ENCODE measurements at places on chromosomes 5 and 9.

GRCh38 chr5:172958331-172959046, 735 bp upstream of the RPL26L1 start:
- no peak for DNase-seq

DNA sequence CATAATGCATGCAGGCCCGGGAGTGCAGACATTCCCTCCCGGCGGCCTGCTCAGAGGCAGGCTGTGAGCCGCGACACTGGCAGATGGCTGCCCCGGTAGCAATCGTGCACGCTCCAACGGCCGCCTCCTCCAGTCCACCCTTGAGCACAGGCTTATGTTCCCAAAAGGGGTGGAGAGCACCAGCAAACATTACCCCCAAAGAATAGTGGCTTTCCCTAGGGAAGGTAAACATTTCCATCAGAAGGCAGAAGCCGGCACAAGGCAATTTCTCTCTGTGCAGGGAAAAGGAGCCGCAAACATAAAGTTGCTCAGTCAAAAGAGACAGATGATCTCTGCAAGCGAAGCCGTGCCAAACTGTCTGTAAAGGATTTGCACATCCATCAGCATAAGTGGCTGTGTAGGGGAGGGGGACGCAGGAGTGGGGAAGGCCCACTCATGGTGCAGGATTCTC, 92.5 kb downstream of the SIL1 start:
- no peak for DNase-seq

DNA sequence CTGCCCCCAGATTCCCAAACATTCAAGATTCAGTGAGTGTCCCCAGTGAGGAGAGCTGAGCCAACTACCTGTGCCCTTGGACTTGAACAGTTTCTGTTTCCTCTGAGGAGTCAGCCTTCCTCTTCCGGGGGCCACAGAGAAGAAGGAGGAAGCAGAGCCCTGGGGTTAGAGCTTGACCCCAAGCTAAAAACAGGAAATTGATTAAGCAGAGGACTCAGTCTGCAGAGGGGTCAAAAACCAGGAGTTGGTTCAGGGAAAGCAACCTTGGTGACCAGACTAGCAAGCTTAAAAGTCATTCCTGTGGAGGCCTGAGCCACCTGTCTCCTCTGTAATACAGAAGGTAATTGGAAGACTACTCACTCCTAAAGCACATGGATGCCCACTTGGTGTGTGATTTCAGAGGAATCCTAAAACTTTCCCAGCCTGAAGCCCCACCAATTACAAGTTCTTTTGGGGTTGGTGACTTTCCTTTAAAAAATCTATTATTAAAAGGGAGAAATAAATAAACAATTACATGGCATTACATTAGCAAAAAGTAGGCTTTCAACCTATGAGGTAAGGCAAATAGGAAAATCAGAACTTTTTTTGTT, 64.2 kb upstream of the SELENOP start:
- no peak for DNase-seq

GRCh38 chr5:108711898-108712297, 35.8 kb upstream of the FER start:
- DNase-seq, result no peak

DNA sequence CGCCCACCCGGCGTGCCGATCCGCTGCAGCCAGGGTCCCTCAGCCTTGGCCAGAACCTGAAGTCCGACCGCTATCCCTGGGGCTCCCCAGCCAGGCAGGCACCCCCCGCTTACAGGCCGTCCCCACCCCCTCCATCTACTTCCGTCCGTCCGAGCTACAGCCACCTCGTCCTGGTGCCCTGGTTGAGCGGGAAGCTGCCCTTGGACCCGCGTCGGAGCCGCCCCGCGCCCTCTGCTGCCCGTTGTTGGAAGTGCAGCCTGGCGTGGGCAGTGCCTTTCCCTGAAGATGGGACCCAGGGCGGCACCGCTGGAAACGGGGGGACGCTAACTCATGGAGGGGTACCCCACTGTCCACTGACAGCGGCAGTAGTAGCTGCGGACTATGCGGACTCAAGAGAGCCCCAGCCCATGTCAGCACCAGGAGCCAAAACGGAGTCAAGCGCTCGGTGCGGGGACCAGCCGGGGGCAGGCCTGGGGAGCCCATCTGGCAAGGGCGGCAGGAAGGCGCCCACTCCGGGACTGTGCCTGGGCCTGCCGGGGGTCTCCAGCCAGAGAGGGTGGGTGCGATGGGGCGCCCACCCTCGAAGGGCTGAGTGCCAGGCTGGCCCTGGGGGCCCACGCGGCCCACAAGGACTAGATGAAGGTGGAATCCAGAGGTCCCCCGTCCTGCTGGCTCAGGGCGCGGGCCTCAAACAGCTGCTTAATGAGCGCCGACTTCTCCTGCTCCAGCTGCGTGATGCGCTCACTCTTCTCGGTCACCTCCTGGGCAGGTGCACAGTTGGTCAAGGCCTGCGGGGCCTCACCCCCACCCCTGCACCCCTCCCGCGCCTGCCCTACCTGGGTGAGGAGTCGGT, 6.1 kb downstream of the SAPCD2 start:
- peak; percentile 79 for DNase-seq

DNA sequence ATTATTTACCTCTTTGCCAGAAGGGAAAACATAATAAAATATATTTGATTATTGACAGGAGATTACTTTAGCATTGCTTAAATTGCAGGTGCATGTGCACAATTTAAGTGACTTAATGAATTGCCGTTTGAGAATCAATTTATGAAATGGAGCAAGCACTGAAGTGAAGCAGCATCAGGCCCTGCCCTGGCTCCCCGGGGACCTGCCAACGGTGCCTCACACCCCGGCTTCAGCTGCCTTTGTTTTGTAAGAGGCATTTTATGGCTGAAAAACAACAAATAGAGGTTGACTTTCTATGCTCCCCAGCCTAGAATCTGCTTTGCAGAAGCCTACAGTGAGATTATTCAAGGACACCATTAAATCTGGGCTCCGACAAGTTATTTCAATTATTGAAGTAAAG, 359.1 kb upstream of the IRX4 start:
- no peak for DNase-seq

DNA sequence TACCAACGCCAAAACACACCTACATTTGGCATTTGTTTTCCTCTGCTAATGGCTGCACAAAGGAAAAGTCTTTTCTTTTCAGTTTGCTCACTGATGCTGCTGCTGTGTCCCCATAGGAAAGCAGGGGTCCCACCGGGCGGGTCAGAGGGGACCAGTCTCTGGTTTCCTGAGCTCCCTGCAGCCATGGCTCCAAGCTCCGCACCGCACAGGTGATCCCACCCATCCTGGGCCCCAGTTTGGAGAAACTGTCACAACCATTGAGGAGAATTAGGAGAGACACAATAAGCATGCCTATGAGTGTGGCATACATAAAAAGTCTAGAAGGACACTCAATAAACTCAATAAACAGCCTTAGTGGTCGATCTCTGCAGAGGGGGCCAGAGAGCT, 19.9 kb downstream of the MED10 start:
- DNase-seq, result no peak

DNA sequence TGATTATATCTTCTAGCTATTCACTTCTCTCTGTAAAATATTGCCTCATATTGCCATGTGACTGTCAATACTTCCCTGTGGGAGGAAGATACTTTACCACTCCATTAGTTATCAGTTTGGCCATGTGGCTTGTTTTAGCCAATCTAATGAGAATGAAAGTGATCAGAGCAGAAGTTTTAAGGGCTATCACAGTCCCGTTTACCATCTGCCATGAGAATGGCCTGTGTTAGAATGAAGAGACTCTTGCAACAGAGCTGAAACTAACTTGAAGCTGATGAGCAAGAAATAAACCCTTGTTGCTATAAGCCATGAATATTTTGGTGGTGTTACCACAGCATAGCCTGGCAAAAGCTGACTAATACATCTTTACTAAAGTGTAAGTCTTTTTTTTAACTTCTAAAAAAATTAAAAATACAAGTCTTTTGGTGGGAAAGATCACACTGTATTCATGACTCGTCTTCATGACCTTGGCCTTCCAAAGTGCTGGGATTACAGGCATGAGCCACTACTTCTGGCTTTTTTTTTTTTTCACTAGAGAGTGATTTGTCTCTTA, 68.0 kb upstream of the CTNNA1 start:
- no peak for DNase-seq

DNA sequence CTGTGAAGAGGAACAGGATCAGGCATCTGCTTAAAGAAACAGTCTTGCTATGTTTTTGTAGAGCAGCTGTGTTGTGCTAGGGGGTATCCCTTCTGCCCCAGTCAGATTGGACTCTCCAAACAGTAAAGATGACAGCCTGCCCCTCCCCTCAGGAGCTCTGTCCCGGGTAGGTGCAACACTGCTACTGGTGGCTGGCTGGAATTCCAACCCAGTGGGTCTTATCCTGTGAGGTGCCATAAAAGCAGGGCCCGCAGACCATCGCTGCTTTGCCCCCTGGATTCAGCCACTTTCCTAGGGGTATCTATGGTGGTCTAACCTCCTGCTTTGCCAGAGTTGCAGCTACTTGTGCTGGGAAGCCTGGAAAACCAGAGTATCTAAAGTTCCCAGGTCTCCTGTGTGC, 114.6 kb upstream of the PPP1R2B start:
- no peak for DNase-seq

- no peak for DNase-seq
These were observed 97.0 kb downstream of the ANKRD33B start for GRCh38 chr5:10660720-10661387.

DNA sequence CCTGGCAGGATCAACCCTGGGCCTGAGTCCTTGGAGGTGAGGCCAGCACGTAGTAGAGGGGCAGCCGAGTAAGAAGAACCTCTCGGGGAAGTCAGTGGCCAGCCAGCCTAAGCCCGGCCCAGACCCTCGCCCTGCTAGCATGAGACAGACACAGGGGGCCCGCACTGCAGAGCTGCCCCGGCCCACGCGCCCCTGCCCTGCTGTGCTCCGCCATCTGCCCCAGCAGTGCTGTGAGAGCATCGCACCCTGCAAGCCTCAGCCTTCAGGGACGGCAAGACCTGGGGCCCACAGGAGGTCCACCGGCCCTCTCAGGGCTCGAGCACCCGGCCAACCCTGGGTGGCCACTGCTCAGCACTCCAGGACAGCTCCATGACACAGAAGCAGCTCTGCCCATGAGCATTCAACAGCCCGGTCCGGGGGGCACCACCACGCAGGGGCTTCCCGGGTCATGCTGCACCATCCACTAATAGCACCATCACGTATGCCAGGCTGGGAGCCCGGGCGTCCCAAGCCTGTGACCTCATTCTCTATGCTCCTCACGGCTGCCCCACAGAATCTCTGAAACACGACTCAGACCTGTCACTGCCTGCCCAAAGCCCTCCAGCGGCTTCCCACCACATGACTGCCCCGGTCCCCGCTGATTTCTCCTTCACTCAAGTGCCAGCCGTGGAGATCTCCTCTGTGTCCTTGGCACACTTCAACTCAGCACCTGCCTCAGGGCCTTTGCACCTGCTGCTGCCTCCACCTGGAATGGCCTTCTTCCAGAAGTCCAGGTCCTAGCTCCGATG, 38.1 kb downstream of the ADAMTS2 start:
- no peak for DNase-seq

DNA sequence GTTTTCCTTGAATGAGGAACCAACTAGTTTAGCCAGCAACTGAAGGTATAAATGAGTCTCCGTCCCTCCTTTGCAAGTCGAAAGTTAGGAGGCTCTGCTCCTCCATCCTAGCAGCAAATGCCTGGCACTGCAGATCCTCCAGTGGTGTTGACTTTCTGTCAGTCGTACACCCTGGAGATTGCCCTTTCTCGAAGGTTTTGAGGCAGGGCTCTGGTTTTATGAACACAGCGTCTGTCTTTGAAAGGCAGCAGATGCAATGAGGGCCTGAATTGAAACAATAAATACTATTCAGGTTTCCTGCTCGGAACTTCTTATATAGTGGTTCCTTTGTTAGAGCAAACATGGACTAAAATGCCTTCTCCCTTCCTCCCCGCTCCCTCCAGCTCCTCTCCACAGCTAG, 284.0 kb downstream of the TMEM38B start:
- peak; percentile 56 for DNase-seq

- no peak for DNase-seq
These were observed 403.9 kb downstream of the ZNF608 start for GRCh38 chr5:124342584-124342983.

GRCh38 chr5:17477573-17478265, 20.3 kb upstream of the TAF11L2 start:
- DNase-seq, result no peak

GRCh38 chr5:143166661-143167420, 236.6 kb downstream of the NR3C1 start:
- DNase-seq, result no peak

DNA sequence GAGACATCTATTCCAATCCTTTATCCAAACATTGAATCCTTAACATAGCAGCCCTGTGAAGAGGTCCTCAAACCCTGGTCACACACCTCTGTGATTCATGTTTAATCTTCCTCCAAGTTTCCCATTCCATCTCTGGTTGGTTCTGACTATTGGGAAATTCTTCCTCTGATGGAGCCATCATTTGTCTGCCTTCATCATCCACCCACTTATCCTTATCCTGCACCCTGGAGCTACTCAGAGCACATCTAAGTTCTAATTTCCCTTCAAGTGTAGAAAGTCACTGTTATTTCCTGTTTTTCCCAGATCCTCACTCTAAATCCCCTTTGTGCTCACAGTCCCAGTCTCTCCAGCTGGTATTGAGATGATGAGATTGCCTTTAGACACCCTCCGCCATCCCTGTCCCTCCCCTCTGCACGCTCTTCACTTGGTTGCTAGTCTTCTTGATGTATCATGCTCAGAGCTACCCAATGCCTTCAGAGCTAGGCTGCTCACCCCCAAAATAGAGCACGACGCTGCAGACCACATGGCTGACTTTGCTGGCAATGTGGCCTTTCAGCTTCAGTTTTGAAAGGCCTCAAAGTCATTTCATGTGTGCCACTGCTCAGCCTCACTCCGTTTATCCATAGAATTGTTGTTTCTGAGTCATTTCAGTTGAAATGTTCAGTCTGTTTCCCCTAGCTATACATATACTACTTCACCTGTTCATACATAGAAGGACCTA, 154.3 kb downstream of the PALM2AKAP2 start:
- DNase-seq, result no peak

DNA sequence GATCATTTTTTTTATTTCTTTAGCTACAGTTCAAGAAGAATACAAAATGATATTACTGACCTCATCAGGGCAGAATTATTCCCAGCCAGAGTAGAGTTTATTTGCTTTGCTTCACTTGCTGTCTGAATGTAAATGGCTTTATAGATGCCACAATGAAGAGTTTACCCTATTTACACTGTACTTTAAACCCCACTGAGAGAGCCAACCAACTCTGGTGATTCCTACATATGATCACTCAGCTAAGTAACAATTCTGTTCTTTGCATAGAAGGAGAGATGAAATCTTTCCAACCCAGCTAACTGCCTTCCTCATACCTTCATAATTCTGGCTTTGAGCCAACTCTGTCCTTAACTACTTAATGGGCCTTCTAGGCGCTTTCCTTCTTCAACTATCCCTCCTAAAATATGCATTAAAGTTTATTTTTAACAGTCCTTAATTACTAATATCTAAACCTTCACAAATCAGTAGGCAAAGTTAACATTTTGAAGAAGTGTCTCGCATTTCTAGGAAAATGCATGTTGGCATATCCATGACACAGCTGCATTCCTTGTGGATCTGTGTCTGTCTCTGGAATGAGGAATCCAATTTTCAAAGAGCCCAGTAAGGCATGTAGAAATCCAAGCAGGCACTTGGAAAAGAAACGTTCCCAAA, 284.8 kb upstream of the GRAMD2B start:
- DNase-seq, result peak; percentile 48

Data from SJCRH30 (cell line).